Hindlimb muscle (tissue), 1 donor: ENCODE measurements at places on chromosomes 11 and 22. TPM values are rescaled to one million over a fixed set of nuclear protein-coding genes. Genes with fewer than 3 reads are reported as not detected.

DNA sequence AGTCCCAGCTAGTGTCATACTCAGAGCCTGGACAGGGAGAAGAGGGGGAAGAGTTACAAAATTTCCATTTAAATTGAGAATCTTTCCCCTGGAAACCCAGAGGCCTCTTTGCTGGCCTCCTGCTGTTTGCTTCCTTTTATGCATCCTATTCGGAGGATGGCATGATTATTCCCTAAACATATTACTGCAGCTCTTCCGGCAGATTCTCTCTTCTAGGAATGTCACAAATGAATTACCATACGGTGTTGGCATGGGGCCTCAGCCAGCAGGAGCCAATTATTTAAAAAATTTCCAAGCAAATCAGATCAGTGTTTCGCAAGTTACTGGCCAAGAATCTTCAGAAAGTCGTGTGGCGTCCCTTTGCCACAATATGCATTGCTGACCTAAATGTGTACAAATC, 326.7 kb upstream of the NCAM1 start:
- no peak for DNase-seq

APLP2 gene
- 135 TPM for polyA plus RNA-seq

OR2AG1 gene
- polyA plus RNA-seq: not detected

SAA4 gene
- not detected for polyA plus RNA-seq

SEPTIN3 gene
- 0.63 TPM for polyA plus RNA-seq
